NCI-H345 (cell line): ENCODE measurements at places on chromosomes 12 and 14.

GRCh38 chr14:21874946-21875345 lies 201.3 kb upstream of the OR4E1 start:
- DNase-seq = no peak

DNA sequence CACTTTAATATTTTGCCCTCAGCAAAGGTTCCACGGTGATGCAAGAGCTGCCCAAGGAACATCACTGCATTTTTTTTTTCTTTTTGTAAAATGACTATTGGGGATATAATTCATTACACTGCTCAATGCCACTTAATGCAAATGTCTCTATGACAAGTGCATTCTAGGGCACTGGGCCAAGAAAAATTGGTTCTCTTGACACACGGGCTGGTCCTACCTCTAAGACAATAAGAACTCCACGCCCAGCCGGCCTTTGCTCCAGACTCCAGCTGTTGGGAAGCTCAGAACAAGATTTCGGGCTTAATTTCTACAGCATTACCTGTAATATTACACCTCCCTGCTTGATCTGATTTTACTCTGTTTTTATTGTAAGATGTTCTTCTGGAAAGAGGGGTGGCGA lies 48.8 kb upstream of the VRK1 start:
- peak; percentile 78 for DNase-seq

GRCh38 chr12:57090924-57091637 lies 2.2 kb downstream of the NAB2 start:
- DNase-seq = no peak

GRCh38 chr14:66403183-66403582 lies 83.0 kb upstream of the CCDC196 start:
- DNase-seq = peak; percentile 29

GRCh38 chr12:128258866-128259555 lies 8.0 kb upstream of the TMEM132C start:
- DNase-seq = no peak

DNA sequence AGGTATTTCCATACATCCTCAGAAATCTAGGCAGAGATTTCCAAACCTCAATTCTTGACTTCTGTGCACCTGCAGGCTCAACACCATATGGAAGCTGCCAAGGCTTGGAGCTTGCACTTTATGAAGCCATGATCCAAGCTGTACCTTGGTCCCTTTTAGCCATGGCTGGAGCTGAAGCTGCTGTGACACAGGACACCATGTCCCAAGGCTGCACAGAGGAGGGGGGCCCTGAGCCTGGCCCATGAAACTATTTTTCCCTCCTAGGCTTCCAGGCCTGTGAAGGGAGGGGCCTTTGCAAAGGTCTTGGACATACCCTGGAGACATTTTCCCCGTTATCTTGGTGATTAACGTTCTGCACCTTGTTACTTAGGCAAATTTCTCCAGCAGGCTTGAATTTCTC lies 110.5 kb downstream of the IGF1 start:
- no peak for DNase-seq

DNA sequence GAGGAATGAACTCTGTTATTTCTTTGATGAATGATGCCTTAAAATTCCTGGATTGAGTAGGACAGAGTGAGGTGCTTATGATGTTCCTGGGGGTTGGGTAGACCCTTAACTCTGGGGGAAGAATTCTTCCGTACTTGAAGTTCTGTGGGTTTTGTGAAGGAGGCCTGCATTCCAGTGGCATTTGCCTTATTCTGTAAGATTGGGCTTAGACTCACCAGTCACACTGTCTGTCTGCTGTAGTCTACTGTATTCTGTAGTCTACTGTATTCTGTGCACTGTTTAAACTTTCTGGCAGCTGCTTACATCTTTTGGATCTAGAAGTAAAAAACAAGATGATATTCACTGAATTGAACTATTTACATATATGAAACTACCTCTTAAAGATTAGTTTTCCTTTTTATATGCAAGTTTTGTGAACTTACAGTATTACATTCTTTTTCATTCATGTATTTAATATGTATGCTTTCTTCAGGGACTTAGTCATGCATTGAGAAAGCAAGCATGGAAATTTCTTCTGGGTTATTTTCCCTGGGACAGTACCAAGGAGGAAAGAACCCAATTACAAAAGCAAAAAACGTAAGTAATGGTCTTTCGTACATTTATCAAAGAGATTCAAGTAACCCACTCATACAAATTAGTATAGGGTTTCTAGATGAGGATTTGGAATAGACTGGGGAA lies 42.3 kb upstream of the TPH2 start:
- no peak for DNase-seq

GRCh38 chr14:24986206-24986893 lies 63.6 kb downstream of the STXBP6 start:
- no peak for DNase-seq

- DNase-seq = no peak
Observed at GRCh38 chr14:31678421-31679249, 117.4 kb downstream of the NUBPL start.

- DNase-seq = peak; percentile 54
Observed at GRCh38 chr12:2877953-2878732, 1.1 kb downstream of the RHNO1 start.

DNA sequence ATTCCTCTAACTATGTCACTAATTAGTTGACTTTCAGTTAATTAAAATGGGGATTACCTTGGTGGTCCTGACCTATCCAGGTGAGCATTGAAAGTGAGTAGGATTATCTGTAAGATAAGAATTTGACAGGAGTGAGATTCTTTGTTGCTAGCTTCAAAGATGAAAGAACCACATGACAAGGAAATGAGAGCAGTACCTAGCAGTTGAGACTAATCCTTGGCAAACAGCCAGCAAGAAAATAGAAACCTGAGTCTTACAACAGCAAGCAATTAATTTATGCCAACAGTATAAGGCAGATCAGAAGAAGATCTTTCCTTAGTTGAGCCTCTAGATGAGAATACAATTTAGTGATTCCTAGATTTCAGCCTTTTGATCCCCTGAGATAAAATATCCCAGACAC lies 1058.4 kb downstream of the LRFN5 start:
- DNase-seq = no peak

DNA sequence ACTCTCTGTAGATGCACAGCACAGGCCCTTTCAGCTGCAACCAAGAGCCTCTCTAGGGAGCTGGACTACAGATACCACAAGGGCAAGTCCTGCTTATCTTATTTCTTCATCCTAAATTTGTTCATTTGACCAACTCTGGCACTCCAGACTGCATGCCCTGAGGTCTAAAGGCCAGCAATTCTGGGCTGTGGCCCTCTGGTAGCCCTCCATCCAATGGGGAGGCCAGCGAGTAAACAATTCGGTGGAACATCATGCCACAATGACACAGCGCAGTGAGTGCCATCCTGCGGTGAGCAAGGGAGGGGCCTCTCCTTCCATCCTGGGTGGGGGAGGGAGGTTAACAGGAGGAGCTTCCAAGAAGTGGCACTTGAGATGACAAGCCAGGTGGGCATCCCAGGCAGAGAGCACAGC lies 652 bp upstream of the SELPLG start:
- DNase-seq = peak; percentile 72

GRCh38 chr14:102080183-102081080 lies 6.4 kb downstream of the HSP90AA1 start:
- DNase-seq = peak; percentile 19

GRCh38 chr12:125634813-125635212 lies 569.6 kb downstream of the AACS start:
- DNase-seq = no peak

DNA sequence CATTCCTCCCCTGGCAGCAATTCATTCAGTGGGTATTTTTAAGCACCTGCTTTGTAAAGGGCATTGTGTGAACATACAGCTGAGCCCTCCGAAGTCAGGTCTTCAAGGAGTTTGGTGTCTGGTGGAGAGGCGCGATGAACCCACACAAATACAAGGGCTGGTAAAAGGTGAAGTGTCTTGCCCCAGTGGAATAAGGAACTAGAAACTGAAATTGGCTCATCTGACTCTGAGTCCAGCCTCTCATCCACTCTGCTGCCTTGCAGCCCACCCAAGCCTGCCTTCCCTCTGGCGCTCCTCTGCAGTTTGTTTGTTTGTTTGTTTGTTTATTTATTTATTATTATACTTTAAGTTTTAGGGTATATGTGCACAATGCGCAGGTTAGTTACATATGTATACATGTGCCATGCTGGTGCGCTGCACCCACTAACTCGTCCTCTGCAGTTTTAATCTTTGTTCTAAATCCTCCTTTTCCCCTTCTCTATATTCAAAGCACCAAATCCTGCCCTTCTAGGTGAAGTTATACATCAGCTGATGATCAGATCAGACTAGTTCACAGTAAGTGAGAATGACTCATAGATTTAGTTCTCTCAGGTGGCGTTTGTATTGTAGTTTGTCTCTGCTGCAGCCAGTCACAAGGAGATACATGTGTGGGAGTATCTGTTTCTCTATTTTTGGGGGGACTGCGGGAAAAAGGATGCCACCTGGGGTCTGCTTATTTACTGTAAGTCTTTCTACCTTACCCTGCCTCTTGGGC lies 394.5 kb downstream of the APAF1 start:
- no peak for DNase-seq

DNA sequence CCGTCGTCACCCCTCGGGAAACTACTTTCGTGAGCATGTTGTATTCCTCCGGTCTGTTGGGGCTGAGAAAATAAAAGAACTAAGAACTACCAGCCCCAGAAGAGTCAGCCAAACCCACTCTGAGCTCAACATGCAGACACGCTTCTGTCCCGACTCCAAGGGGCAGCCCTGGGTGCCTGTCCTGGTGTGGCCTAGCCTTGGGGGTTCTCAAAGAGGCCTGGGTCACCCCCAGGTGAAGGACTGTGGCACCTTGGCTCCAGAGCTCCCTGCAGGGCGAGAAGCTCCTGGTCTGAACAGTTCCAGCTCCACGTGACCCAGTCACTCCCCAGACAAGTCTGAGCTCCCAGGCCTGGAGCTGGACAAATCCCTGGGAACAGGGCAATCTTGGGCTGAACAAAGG lies 87.0 kb downstream of the VWF start:
- no peak for DNase-seq

GRCh38 chr14:99816217-99816616 lies 23.0 kb downstream of the EML1 start:
- no peak for DNase-seq

- no peak for DNase-seq
Observed at GRCh38 chr14:51455041-51455835, 196.5 kb upstream of the FRMD6 start.

GRCh38 chr12:50650285-50650684 lies 113.6 kb upstream of the ATF1 start:
- no peak for DNase-seq

DNA sequence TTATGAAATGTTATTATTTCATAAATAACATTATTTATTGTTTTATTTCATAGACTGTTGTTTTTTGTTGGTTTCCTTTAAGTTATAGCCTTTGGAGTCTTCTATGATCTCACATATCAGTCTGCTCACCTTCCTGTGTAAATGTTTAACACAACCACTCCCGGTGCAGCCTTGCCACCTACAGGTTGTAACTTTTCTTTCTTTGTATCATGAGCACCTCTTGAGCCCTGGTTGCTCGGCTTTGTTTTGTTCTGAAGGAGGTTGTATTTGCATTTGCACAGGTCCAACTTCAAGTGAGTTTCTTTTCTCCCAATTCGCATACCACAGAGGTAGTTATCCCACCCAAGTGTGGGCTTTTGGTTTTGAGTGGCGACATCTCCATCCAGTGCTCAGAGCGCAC lies 121.4 kb downstream of the SLC15A4 start:
- peak; percentile 21 for DNase-seq

GRCh38 chr14:71668186-71668912 lies 263.9 kb upstream of the RGS6 start:
- no peak for DNase-seq

DNA sequence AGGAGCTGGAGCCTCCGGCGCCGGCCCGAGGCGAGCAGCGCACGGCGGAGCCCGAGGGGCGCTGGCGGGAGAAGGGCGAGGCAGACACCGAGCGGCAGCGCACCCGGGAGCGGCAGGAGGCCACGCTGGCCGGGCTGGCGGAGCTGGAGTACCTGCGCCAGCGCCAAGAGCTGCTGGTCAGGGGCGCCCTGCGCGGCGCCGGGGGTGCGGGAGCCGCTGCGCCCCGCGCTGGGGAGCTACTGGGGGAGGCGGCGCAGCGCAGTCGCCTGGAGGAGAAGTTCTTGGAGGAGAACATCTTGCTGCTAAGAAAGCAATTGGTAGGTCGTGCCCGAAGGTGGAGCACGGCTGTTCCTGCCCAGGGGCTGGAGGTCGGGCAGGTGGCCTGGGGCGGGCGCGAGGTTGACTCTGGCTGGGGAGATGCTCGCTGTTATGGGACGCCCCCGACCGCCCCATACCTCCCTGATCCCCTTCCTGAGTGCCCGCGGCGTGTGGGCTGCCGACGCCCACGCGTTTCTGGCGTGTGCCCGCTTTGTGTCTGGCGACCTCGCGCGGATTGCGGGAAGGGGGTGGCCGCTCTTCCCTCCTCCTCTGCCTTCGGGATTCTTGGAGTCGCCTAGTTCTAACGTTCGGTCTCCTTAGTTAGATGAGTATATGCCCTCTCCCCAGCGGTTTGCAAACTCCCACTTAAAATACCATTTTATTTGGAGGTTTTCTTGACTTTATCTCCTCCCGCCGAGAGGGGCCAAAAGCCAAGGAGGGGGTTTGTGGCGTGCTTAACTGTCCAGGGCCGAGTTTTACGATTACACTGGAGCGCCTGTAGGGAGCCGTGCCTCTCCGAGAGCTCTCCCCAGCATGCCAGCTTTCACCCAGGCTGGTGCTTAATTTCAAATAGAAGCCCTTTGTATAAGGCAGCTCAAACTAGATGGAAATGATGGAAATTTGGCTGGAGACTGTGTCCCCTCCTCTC lies 752 bp downstream of the DACT1 start:
- DNase-seq = peak; percentile 29

- DNase-seq = no peak
Observed at GRCh38 chr12:132620899-132621656, 2.5 kb downstream of the P2RX2 start.

GRCh38 chr14:96095581-96096476 lies 56.7 kb downstream of the C14orf132 start:
- peak; percentile 88 for DNase-seq

DNA sequence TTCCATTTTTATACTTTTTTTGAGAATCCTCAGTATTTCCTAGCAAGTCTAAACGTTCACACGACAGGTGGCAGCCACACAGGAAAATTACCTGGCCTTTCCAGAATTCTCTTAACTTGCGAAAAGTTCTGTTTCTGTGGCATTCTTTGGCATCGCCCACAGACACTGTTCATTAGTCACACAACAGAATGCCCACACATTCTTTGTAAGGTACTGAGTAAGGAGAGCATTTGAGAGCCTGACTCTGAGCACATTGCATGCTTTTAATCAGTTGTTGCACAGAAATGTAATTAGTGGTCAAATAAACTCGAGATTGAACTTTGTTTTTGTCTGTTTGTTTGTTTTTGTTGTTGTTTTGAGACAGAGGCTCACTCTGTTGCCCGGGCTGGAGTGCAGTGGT lies 52.4 kb downstream of the LMNTD1 start:
- no peak for DNase-seq

DNA sequence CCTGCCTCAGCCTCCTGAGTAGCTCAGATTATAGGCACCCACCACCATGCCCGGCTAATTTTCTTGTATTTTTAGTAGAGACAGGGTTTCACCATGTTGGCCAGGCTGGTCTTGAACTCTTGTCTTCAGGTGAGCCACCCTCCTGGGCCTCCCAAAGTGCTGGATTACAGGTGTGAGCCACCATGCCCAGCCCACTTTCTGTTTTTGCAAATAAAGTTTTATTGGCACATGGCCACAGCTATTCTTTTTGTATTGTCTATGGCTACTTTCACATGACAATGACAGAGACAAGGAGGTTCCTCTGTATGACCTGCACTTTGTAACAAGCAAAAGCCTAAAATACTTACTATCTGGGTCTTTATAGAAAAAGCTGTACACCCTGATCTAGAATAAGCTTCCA lies 19.7 kb upstream of the DIABLO start:
- no peak for DNase-seq

- no peak for DNase-seq
Observed at GRCh38 chr12:114710151-114710550, 26.2 kb upstream of the TBX3 start.

GRCh38 chr12:44852483-44852882 lies 23.6 kb downstream of the NELL2 start:
- no peak for DNase-seq
